ENCODE measurements at places on chromosomes 12 and 14.

GRCh38 chr12:121883315-121883660 lies 5.3 kb upstream of the PSMD9 start:
- no peak for DNase-seq

GRCh38 chr12:69932676-69933552 lies 107.9 kb downstream of the MYRFL start:
- DNase-seq = no peak

DNA sequence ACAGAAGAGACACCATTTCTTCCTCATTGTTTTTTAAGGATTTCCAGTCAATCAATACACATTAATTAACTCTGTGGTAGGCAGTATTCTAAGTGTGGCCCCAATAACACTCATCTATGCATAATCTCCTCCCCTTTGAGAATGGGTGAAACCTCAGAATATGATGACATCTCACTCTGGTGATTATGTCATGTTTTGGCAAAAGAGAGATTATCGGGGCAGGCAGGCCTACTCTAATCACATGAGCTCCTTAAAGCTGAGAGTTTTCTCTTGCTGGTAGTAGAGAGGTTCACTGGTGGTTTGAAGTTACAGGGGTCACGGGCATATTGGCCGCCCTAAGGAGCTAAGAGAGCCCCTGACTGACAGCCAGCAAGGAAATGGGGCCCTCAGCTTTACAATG lies 7.1 kb upstream of the LGMN start:
- no peak for DNase-seq

DNA sequence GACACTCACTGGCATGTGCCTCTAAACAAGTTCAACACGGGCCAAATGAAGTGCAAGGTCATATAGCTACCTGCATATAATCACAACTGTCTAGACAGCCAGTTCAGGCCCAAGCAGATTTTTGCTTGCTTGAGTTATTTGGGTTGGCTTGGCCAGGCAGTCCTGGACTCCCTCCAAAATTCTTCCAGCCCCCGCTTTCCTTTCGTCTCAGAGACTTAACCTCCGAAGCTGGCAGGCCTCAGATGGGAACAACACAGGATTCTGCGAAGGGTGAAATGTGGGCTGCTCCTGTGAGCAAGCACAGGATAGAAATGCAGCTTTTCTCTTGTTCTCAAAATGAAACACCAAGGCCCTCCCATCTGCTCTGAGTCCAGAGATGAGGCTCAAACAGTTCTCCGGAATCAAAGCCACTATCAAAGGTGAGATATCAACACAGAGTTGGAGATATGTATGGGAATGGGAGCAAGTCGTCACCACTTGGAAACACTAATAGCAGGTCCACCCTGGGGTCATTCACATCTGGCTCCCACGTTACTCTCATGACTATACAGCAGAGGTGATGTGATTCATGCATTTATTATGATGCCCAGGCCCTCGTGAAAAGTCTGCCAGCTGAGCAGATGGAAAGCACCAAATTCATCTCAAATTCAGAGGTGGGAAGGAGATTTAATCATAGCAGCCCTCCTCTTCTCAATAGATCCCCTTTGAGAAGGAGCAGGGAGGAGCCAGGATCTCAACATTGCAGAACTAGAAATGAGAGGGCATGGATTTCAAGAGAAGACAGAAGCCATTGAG lies 389.8 kb downstream of the NUAK1 start:
- no peak for DNase-seq

- no peak for DNase-seq
These were observed 83.4 kb upstream of the ESRRB start for GRCh38 chr14:76292561-76292960.

GRCh38 chr12:114655934-114656749 lies 27.8 kb downstream of the TBX3 start:
- no peak for DNase-seq

DNA sequence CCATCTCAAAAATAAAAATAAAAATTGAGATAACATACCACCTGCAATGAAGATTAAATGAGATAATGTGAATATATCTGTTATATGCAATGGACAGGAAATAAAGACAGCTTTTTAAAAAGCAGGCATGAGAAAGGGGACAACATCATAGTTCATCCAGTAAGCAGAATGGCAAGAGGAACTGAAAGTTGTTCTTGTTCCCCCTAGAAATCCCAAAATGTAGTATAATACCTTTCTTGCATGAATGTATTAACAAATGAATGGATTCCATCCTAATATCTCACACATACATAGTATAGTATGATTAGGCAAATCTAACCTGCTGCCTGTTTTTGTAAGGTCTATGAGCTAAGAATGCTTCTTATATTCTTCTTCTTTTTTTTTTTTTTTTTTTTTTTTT lies 31.4 kb downstream of the FGD6 start:
- DNase-seq = no peak

DNA sequence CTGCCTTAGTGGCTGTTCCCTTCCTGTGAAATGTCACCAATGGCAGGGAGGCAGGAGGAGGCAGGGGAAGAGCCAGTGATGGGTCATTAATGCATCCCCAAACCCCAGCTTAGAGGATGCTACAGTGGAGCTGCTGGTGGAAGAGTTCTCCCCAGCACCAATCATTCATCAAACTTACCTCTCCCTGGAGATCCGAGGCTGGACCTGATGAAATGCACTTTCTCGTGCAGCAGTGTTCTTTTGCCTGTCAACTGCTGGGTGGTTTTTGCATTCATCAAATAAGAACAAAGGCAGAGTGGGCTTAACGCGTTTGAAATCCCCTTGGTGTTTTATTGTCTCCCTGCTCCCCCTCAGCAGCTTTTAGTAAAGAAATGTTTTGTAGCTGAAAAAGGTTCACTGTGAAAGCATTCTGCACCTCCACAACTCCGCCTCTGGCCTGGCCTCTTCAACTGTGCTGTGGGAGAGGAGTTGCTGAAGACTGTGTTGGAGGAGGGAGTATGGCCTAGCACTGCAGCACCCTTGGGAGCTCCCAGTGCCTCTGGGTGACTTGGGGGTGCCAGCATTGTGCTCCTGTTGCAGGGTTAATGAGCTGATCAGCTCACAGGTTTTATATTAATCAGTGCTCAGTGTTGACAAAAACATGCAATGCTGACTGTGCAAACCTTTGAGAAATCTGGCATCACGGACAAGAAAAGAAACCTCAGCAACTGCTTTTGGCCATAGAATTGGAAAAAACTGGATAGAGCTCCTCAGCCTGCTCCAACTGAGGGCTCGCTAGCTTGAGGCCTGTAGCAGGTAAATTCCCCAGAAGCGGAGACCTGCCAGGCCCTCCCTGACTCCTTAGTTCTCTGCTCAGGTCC lies 14.4 kb downstream of the TSPAN9 start:
- no peak for DNase-seq

- no peak for DNase-seq
These were observed 391.4 kb downstream of the C12orf75 start for GRCh38 chr12:105721891-105722290.

DNA sequence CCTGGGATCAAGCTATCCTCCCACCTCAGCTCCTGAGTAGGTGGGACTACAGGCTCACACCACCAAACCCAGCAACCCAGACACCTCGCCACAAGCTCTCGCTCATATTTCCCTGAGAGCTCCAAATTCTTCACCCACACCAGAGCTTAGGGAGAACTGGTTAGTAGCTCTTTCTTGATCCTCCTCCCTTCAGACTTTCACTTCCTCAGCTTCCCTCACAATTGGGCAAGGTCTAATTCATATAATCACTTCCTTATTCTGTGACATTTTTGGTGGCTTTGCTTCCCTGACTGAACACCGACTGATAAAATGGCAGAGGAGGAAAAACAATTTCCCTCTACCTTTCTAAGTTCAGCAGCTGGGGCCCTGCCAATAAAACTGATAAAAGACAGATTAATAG lies 88.5 kb downstream of the GXYLT1 start:
- no peak for DNase-seq

- no peak for DNase-seq
These were observed 592.0 kb downstream of the KCNH5 start for GRCh38 chr14:62453226-62453625.

DNA sequence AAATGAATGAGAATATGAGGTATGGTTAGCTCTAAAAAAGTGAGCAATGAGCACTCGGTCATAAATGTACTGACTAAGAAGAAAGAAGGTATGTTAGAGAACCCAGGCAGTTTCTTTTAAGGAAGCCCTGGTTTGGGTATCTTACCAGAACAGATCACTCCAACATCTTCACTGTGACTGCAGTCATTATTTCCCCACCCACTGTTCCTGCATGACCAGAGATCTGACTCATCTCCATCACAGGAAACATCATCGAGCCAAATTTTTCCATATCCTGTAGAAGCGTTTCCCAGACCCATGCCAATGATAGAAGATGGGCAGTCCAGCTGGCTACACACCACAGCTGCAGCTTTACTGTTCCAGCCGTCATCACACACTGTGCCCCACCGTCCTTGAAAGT lies 48.0 kb downstream of the CD163L1 start:
- no peak for DNase-seq

DNA sequence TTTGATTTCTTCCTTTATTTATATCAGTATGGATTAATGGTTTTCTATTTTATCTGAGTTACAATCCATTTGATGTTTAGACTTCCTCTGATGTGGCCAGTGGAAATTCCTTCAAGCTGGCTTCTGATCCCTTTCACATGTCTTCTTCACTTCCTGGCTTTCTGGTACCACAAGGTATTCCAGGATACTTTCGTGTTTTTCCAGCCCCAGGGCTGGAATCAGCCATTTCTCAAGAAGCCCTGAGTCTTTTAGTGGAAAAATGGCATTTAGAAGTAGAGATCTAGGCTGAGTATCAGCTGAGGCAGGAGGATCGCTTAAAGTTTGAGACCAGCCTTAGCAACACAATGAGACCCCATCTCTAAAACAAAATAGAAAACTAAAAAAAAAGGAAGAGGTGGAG lies 93.3 kb downstream of the FIGNL2 start:
- DNase-seq = no peak

DNA sequence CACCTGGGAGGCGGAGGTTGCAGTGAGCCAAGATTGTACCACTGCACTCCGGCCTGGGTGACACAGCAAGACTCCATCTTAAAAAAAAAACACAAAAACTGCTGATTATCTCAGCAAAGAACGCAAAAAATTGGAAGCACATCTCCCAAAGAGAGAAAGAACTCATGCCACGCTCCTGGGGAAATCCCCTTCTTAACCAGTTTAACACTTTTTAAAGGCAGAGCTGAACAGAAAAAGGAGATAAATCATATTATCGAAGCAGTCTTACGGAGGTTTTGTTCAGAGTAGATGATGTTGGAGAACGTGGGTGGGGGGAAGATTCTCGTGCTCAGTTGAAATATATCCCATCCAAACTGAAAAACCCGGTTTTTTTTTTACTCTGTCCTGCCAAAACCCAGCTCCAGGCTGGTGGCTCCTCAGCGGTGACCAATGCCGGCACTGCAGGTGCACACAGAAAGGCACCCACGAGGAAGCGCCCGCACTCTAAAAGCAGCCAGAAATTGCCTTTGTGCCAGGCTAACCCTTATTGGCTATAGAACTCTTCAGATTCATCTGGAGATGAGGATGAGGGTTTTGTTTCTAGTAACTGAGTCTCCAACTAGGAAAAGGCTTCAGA lies 100.2 kb upstream of the PARP11 start:
- DNase-seq = no peak

DNA sequence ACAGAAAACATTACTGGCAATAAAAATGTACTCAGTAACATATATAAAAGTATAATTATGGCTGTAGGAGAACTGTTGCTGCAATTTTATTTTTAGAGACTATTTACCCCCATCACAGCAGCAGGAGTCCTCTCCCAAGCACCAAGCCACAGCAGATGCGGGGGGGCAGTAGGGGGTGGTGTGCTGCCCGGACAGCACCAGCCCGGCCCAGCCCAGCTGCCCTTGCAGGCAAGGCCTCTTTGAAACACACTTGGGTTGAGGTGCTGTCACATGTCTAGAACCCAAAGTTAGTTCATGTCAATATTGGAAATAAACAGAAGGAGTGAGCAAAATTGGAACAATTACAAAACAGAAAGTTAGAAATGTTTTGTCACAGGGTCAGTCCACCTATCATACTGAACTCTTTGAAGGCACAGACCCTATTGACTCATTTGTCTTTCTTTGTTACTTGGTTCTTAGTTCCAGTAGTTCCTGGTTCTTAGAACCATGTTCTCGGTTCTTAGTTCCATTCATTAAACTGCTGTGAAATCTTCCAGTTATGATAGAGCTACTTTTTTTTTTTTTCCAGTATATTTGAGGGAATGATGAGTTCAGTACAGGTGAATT lies 22.7 kb downstream of the CCNK start:
- DNase-seq = no peak

- DNase-seq = no peak
These were observed 149.3 kb upstream of the BMP4 start for GRCh38 chr14:54105898-54106297.

DNA sequence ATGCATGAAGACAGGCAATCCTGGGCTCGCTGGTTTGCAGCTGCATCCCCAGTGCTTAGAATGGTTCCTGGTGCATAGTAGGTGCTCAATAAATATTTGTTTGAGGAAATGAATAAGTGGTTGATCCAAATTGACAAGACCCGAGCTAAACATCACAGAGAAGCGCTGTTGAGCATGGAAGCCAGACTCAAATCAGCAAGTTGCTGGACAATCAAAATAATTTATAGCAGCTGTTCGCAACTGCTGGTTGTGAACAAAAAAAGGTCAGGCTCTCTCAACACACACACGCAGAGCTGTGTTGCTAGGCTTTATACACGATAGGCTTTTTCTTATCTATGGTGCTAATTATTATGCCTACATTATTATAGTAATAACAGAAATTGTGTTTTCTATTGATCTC lies 190.2 kb downstream of the TBX5 start:
- DNase-seq = no peak

GRCh38 chr12:108175310-108175709 lies 46.2 kb downstream of the WSCD2 start:
- no peak for DNase-seq

DNA sequence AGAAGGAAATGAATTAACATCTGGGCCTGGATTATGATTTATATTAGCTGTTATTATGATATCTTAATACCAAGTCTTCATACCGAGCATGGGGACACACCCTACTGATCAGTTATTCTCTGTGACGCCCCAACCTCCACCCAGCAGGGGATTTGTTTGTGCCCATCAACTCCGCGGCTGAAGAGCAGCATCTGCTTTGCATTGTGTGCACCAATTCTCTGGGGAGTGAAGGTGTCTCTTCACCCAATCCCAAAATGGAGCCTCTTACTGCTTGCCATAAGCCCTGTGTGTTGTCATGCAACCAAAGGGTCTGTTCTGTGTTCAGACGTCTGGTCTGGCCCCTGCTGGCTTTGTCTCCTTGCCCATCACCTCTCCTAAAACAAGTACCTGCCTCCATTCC lies 25.4 kb downstream of the DHRS2 start:
- DNase-seq = no peak

GRCh38 chr14:75572104-75572503 lies 6.3 kb upstream of the FLVCR2 start:
- DNase-seq = no peak

DNA sequence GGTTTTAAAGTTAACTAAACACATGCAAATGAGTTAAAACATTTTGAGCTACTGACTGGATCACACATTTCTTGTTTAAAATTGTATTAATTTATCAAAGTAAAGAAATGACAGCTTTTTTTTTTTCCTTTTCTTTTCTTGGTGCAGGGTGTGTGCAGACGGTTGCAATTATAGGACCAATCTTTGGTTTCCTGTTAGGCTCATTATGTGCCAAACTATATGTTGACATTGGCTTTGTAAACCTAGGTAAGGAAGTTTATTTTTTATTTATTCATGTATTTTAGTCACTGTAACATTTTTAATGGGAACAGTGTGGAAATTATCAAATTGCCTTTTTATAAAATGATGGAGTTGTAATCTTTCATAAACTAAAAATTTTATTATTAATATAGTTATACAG lies 21.9 kb downstream of the SLCO1C1 start:
- no peak for DNase-seq

GRCh38 chr12:22733756-22734155 lies 108.8 kb downstream of the ETNK1 start:
- no peak for DNase-seq
